ENCODE measurements at places on chromosomes 6 and 20.

GRCh38 chr6:106751501-106752252, 122.3 kb downstream of the QRSL1 start:
- DNase-seq, result no peak

DNA sequence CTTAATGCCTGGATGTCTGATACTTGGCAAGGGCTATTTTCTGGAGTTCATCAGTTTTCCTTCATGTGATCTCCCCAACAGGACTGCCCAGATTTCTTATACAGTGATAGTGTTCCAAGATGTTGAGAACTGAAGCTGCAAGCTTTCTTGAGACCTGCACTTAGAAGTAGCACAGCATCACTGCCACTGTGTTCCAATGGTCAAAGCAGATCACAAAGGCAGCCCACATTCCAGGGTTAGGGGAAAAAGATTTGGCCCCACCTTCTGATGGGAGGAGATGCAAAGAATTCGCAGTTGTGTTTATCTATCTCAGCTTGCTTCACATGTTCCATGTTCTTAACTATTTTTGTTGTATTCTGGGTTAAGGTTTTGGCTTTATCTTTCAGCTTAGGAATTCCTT, 78.2 kb downstream of the GPX5 start:
- DNase-seq, result no peak

GRCh38 chr6:11409371-11409770, 128.2 kb upstream of the TMEM170B start:
- DNase-seq, result no peak

DNA sequence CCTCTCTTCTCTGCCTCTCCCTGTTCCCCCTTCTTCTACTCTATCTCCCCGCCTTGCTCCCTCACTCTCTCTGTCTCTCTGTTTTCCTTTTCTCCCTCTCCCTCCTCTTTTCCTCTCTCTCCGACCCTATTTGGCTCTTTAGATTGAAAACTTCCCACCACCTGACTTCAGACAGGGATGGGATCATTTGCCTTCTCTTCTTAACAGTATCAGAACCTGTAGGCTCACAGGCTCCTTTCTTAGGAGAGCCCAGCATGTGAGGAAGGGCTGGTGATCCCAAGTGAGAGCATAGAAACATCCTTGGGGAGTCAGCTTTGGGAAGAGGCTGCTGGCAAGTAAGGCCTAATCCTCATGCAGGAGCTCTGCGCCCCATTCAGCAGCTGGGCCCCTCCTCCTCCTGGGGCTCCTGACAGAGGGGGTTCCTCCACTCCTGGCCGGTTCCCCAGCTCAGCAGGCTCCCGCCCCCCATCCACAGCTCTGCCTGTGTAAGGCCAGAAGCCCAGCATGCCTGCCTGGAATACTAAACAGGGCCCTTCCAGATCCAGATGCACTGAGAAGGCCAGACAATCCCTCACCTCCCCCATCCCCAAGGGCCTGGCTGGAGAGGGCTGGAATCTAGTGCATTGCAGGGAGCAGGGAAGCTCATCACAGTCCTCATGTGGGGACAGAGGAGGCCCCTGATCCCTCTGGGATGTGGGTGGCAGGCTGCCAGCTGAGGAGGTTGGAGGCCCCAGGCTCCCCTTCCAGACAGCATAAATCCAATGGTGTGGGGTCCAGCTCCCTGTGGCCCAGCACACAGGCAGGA, 93.4 kb downstream of the PTPRT start:
- DNase-seq, result no peak

GRCh38 chr20:42598581-42598980, 591.1 kb downstream of the PTPRT start:
- no peak for DNase-seq

DNA sequence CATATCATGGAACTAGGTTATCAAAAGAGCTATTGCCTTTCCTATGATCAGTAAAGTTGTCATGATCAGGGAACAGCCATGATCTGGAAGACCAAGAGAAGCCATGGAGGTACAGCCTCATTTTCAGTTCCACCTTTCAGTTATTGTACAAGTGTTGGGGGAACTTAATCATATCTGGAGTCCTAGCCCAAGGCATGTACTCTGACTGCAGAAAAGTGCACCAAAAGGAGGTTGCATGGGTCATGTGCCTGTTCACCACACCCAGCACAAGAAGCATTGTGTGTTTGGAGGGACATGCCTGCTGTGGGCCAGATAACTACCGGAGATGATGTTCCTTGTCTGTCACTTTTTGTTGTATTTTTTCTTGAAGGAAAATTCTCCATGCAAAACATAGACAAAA, 185.8 kb upstream of the MAN1A1 start:
- no peak for DNase-seq

DNA sequence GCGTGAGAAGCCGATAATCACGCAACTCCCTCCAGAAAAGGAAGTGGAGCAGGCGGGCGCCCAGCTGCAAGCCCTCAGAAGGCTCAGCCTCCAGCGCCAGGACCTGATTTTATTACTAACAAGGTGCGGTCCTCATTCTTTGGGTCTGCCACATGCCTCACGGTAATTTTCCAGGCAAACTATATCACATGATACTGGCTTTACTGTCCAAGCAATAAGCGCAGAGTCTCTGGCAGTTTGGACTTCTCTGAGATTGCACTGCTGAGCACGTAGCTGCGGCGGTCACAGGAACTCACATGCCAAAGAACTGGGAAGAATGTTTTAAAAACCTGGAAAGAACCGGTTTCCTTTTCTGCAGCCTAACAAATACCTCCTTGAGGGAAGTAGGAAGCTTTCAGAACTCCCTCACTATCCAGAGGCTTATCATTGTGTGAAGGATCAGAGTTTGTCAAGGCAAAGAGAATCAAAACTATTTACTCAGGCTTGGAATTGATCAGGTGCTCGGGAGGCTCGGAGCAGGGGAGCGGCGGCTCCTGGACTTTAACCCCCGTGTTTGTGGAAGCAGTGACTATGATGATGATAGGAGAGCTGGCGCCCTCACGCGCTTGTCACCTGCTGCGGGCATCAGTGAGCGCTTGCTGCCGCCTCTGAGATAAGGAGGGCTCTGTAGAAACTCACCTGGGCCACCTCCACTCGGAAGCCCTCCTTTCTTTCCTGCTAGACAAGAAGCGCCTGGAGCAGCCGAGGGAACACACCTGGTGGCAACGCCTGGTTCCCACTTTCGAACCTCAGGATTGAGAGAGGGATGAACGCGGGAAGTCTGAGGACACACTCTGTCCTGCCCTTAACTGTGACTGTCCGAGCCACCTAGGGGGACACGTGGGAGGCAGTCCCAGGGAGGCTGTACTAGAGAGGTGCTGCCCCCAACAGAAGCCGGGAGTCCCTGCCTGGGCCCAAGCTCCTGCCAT, 27.2 kb upstream of the SYNJ2 start:
- peak; percentile 36 for DNase-seq

DNA sequence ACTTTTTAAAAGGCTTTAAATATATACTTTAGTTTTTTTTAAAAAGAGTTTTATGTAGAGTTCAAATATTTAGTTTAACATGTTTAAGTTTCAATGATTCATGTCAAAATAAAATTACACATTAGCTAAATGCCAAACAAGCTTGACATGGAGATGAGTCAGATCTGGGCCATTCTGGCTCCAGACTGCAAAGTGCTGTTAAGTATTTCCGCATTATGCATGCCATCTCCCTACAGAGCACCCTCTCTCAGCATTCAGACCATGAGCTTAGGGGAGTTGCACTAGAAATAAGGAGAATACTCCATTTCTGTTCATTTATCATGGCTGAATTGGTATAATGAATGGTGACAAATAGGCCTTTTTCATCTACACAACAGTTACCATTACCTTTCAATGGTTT, 21.5 kb upstream of the HS3ST5 start:
- peak; percentile 77 for DNase-seq
